NCI-H187 treated with DMSO at 0.1 percent for 48 hours (cell line): ENCODE measurements at places on chromosomes 16 and 17.

- peak; percentile 29 for DNase-seq
These were observed 2.1 kb downstream of the SPAG9 start for GRCh38 chr17:51118330-51119195.

DNA sequence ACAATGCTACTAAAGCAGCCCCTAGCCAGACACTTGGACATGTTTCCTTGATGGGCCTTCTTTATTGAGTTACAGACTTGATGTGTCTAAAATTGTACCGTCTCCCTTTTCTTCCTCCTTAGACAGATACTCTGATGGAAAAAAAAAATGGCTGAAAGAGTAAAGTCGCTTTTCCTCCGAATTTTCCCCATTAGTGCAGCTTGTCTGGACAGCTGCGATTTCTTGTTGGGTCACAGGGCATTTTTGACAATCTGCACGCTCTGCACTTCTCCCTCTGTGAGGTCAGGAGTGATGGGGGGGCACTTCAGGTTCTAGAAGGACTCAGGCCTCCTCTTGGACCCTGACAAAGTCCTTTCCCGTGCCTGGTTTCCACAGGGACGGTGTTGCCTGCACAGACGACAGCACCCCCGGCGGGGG lies 968 bp upstream of the PRKAR1A start:
- no peak for DNase-seq

- DNase-seq = no peak
These were observed 738 bp upstream of the XPO6 start for GRCh38 chr16:28212532-28212873.

GRCh38 chr17:58577696-58578095 lies 63.3 kb upstream of the MTMR4 start:
- DNase-seq = no peak

DNA sequence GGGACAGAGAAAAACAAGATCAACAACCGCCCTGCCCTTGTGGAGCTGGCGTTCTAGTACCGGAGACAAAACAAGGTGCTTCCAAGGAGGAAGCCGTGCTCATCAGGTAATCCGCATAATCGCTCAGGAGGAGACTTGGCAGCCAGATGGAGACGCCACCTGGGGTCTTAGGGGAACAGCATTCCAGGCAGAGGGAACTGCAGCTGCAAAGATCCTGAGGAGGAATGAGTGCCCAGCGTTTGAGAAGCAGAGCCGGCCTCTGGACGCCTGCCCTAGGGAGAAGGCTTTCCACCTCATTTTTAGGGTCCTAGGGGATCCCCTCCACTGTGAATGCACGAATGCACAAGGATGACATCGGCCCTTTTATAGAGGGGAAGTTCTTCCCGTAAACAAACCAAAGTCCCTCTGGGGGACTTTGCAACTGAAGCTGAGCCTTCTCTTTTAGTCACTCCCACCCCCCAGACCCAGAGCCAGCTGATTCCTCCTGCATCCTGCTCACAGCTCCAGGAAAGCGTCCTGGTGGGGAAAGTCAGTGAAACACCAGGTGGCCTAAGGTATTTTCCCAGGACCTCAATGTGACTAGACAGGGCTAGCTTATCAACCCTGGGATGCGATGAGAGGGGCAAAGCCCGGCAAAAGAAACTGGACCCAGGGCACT lies 13.2 kb upstream of the MPRIP start:
- no peak for DNase-seq

DNA sequence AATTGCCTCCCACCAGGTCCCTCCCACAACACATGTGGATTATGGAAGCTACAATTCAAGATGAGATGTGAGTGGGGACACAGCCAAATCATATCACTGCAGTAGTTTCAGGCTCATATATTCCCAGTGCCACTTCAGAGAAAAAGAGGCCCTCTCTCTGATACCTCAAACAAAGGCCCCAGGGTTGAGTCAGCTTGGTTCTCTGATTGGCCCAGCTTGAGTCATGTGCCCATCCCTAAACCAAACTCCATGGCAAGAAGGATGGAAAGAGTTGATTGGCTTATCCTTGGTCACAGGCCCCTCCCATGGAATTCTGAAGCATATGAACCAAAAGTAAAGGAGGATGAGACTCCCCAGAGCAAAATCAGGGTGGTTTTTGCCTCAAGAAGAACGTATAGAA lies 75.9 kb upstream of the IRX6 start:
- no peak for DNase-seq

DNA sequence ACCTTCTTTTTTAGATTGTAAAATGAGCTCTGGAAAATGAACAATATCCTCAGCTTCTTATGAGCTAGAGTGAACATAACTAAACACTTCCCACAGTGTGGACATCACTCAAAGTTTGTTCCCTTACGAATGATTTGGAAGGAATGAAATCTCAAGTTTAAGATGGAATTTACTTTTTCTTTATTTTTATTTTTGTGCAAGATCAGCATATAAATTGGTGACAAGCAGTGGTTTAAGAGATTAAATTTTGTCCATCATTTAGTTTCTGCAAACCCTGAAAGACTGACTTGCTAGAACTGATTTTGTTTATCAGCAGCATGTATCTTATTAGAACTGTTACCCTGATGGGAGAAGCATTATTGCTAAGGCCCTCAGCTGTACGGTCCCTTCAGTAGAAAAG lies 420.1 kb downstream of the CDH8 start:
- DNase-seq = no peak

- no peak for DNase-seq
These were observed 81.2 kb downstream of the USP22 start for GRCh38 chr17:20961586-20961985.

DNA sequence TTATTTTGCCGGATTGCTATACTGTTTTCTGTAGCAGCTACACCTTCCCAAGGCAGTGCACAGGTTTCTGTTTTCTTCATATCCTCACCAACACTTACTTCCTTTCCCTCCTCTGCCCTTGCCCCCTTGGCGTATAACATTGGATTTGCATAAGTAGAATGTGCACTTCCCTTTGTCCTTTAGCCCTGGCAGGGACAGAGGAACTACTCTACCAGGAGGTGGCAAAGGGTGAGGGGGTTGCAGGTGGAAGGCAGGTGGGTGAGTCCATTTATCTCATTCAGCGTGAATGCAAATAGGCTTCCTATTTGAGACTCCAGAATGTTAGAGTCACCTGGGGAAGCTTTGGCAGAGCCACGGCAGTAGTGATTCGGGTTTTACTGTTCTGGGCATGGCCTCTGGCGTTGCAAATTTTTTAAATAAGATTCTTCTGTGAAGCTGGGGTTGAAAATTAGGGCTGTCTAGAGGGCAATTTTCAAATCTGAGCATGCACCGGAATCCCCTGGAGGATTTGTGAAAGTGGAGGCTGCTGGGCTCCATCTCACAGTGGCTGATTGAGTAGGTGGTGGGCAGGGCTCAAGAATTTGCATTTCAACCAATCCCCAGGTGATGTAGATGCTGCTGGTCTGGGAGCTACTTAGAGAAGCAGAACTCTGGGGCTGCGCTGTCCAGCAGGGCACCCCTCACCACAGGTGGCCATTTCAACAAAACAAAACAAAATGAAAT lies 84.7 kb downstream of the PLCG2 start:
- no peak for DNase-seq

DNA sequence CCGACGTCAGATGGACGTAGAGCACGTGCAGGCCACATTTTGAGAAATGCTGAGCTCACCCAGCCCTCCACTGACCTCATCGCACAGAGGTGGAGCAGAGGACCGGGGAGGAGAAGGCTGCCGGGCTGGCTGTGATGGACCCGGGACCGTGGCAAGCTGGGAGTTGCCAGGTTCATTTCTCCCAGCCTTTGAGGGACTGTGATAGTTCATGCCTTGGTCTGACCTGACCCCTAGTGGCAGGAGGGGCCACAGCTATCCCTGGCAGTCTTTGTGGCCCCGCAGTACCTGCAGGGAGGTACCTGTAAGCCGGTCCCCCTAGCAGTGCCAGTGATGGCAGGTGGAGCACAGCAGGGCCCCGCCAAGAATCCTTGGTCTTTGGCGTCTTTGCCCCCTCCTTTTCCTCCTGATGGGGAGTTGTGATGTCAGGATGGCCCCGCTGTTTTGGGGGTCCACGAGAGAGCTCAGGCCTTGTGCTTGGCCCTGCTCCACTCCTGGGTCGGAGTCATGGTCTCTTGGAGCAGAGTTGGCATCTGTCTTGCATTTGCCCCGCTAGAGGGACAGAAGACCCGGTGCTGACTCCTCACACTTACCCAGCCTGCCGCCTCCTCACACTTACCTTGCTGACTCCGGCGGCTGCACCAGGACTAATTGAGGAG lies 50.4 kb downstream of the OR1D5 start:
- DNase-seq = no peak

DNA sequence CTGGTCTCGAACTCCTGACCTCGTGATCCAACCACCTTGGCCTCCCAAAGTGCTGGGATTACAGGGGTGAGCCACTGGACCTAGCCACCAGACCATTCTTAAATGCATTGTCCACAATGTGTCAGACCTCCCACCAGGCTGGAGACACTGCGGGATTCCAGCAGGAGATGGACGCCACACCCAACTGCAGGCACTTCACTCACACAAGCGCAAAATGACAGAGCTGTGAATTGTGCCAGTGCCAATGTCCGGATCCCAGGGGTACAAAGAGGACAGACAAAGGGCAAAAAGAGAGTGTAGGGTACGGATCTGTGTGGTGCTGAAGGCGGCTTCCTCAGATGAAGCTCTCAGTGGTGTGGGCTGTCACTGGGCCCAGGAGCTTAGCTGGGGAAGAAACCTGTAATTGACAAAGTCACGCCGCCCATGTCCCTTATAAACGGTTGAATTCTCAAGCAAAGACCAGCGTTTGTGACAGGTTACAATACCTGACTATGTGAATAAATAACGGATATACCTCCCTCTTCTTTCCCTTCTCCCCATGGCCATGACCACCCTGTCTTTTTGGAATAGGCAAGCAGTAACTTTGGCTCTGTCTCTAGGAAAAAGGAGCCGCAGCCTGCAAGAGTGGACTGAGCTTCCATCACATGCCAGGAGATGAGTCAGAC lies 40.0 kb downstream of the HS3ST3A1 start:
- DNase-seq = no peak

DNA sequence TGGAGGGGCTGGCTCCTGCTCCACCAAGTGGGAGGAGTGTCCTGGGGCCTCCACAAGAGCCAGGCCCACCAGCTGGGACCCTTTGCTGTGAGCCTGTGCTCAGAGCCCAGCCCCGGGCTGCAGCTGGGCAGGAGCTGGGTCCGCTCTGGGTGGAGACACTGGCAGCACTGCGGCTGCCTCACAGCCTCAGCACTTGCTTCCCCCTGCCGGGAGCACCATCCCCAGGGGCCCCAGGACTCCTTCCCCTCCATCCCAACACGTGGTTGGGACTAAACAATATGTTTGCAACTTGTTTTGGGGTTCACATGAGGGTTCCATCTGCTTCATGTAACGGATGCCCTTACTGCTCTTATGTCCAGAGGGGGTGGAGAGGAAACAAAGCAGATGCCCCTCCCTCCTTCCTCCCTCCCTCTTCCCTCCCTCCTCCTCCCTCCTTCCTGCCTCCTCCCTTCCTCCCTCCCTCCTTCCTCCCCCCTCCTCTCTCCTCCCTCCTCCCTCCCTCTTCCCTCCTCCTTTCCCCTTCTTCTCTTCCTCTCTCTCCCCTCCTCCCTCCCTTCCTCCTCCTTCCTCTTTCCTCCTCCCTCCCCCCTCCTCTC lies 16.3 kb upstream of the CBFA2T3 start:
- no peak for DNase-seq

GRCh38 chr16:54080524-54081008 lies 206.0 kb downstream of the IRX3 start:
- DNase-seq = no peak

GRCh38 chr17:74690409-74690825 lies 22.3 kb downstream of the CD300LF start:
- no peak for DNase-seq

- DNase-seq = no peak
These were observed 2.4 kb downstream of the FBRS start for GRCh38 chr16:30660424-30661261.

DNA sequence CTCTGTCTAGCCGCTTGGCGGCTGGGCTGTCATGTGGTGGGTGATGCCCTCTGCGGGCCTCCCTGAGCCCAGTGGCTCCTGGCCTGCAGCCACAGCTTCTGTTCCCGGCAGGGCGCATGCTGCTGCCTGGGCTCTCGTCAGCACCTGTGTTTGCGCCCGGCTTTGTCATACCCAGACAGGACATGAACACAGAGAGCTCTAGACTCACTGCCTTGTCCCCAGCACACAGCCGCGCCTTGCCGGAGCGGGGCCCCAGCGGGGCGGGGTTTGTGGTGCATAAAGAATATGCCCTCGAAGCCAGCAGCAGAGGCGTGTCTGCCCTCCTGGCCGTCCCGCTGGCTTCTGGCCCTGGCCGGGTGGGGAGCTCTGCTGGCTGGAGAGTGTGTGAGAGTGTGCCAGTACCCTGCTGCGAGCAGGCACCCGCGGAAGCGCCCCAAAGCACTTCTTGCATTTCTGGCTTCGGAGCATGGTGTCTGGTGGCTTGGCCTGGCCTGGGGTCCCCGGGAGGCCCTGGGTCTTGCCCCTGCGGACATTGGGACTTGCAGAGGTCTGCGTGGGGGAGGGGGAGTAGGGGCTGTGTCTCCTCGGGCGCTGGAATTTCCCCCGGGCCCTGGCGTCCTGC lies 14.4 kb downstream of the ASPSCR1 start:
- peak; percentile 21 for DNase-seq

GRCh38 chr16:88539261-88539651 lies 30.9 kb upstream of the ZC3H18 start:
- no peak for DNase-seq

- no peak for DNase-seq
These were observed 389.5 kb upstream of the ASIC2 start for GRCh38 chr17:33682599-33682998.

DNA sequence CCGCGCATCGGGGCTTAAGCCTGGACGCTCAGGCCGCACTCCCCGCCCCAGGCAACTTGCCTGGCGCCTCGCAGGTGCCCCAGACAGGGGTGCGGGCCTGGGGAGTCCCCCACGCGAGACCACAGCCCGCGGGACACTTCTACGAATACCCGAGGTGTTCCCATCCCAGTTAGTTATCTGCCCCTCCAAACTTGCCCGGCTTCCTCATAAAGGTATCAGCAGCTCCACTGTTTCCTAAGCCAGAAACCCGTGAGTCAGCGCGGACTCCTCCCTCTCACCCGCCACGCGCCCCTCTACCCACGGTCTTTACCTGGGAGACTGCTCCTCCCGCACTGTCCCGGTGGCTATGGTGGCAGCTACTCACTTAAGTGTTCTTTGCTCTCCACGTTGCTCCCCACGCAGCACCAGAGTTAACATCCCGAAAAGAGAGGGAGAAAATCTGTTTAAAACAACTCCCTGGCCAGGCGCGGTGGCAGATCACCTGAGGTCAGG lies 1.0 kb upstream of the CREBBP start:
- no peak for DNase-seq

GRCh38 chr16:65771707-65772106 lies 594.8 kb upstream of the CDH5 start:
- no peak for DNase-seq

DNA sequence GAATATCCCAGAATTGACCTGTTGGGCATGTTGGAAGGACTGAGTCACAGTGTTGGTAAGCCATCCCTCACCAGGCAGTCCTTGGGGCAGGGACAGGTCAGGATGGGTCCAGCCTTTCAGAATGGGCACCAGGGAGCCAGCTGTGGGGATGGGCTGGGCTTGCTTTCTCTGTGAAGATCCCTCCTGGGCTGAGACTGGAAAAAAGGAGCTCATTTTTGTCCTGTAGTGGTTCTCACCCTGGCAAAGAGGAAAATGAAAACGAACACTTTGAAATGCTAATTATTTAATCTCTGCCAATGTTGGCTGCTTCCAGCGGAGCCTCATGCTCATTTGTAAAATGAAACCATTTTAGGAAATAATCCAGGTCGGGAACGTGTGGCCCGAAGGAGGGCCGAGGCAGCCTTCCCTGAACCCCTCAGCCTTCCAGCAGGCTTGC lies 237.5 kb upstream of the SALL1 start:
- no peak for DNase-seq
